ENCODE measurements at places on chromosomes 1 and 21.

- no peak for DNase-seq
Observed at GRCh38 chr1:53069265-53069662, 7.3 kb downstream of the PODN start.

DNA sequence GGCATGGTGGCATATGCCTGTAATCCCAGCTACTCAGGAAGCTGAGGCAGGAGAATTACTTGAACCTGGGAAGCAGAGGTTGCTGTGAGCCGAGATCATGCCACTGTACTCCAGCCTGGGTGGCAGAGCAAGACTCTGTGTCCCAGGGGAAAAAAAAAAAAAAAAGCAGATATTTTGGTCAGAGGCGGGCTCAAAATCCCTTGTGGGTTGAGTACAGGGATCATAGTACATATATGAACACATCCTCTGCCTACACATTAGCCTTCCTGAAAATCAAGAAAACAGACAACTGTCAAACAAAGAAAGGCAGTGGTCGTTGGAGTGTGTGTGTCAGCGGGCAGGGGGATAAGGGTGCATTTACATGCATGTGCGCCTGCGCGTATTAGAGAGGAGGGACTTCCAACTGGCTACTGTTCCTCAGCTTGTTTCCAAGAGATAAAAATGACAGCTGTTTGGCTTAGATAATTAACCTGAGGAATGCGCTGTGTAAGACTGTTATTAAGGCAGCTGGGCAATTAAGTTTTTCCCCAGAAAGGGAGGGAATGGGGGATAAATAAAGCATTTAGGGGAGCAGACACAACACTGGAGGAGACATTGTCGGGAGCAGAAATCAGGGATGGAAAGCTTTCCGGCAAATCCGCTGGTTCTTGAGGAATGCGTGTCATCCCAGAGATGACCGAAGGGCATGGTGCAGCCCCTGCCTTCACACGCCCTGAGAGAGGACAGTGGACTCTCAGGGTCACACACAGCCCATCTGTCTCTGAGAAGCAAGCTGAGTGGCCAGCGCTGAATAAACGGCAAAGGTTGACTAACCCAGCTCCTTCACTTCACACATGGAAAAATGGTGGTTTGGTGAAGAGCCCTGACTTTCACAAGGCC lies 6.4 kb downstream of the LAMB3 start:
- DNase-seq, result no peak

- no peak for DNase-seq
Observed at GRCh38 chr1:55813618-55814017, 598.5 kb upstream of the USP24 start.

- DNase-seq, result no peak
Observed at GRCh38 chr1:85484264-85484663, 19.3 kb upstream of the DDAH1 start.

- DNase-seq, result peak; percentile 45
Observed at GRCh38 chr1:87226341-87226760, 102.3 kb upstream of the LMO4 start.

- no peak for DNase-seq
Observed at GRCh38 chr1:21751281-21751680, 31.7 kb downstream of the USP48 start.
